Temporal lobe (tissue), 4 donors: ENCODE measurements at places on chromosomes 4 and X. TPM values are rescaled to one million over a fixed set of nuclear protein-coding genes. Genes with fewer than 3 reads are reported as not detected.

Gene GPM6B
- 323 TPM for total RNA-seq

Gene CCKAR
- 0.25 TPM for total RNA-seq

Gene CXCL11
- not detected for total RNA-seq

Gene PNMA3
- 12.3 TPM for total RNA-seq

Gene TBX22
- total RNA-seq, result under 0.01 TPM

Gene CCDC110
- total RNA-seq, result 1.7 TPM

Gene NDP
- 24.3 TPM for total RNA-seq

Gene TMPRSS11A
- total RNA-seq, result not detected

Gene ABCG2
- total RNA-seq, result 15.5 TPM

Gene OPRPN
- total RNA-seq, result not detected
